ENCODE measurements at places on chromosomes 13 and 19. TPM values are rescaled to one million over a fixed set of nuclear protein-coding genes. Genes with fewer than 3 reads are reported as not detected.

- DNase-seq = no peak
These were observed 334.0 kb downstream of the SLITRK5 start for GRCh38 chr13:88005188-88005587.

The ZFP28 gene
- 7.1 TPM for total RNA-seq

DNA sequence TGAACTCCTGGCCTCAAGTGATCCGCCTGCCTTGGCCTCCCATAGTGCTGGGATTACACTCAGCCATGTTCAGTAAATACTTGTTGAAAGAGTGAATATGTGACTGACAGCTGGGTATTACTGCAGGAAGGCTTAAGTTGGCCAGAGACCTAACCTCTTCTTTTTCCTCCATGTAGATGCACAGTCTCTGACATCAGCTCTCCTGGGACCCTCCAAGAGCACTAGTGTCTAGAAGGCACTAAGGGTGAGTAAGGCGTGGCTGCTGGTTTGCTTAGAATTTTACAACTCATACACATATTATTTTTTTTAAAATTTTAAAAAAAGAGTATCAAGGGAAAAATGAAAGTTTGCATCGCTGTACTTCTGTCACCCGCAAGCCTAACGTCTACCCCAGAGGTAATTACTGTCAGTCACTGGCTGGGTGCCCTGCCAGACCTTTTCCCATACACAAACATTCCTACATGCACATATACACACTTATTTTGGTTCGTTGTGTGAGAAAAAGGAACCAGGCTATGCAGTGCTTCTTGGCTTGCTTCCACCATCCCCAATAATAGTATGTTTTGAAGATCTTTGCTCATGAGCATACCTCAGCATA, 122.0 kb downstream of the SIPA1L3 start:
- DNase-seq = no peak

The C19orf67 gene
- total RNA-seq = not detected

The ZNF793 gene
- total RNA-seq = 4.2 TPM

GRCh38 chr19:42178791-42179674, 38.4 kb downstream of the DEDD2 start:
- no peak for DNase-seq

The KLK3 gene
- total RNA-seq = not detected

The PRR36 gene
- 2.6 TPM for total RNA-seq

DNA sequence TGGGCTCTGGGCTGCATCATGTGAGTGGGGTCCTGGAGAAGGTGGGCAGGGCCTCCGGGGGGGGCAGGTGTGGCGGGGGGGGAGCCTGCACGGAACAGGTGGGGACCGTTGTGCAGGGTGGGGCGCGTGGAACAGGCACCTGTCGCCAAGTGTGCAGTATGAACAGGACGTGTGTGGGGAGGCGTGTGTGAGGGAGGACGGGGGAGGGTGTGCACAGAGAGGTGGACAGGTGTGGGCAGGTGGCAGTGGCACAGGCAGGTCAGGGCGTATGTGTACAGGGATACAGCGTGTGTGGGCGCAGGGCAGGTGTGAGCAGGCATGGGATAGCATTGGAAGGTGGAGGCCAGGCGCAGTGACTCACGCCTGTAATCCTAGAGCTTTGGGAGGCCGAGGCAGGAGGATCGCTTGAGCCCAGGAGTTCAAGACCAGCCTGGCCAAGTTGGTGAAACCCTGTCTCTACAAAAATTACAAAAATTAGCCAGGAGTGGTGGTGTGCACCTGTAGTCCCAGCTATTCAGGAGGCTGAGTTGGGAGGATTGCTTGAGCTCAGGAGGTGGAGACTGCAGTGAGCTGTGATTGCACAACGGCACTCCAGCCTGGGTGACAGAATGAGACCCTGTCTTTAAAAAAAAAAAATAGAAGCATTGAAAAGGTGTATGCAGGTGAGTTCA, 3.2 kb downstream of the PLK5 start:
- no peak for DNase-seq

The PLVAP gene
- total RNA-seq = 174 TPM

DNA sequence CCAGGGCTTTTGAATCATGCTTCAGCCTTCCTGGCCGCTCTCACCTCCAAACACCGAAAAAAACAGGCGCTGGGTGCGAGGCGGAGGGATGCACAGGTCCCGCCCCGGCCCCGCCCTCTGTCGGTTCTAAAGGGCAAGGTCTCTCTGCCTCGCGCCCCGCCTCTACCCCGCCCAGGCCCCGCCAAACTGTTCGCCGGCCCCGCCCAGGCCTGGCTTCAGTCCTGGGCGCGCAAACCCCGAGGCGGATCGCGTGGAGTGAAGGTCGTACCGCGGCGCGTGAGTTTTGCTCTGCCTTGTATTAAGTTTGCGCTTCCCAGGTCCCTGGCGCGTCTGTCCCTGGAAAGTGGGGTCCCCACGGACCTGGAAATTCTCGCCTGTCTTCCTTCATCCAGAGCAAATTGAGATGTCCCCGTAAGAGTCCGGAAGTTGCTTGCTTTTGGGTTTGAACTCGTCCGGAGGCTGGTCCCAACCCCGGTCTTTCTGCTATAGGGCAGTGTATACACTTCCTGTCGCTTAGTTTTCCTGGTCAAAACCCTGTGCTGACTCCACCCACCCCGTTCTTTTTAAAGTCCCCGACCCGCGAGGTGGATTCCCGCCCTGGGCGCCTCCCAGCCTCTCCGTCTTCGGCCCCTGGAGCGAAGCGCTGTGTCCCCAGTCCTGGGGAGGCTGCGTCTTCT, 8.4 kb downstream of the ZNF808 start:
- peak; percentile 89 for DNase-seq

- DNase-seq = no peak
These were observed 38.7 kb downstream of the ADGRE1 start for GRCh38 chr19:6925801-6926751.
